ENCODE measurements at places on chromosomes 11 and 22.

- no peak for DNase-seq
Observed at GRCh38 chr22:20060700-20061480, 19.2 kb upstream of the DGCR8 start.

- no peak for DNase-seq
Observed at GRCh38 chr11:111272420-111272819, 25.9 kb upstream of the POU2AF3 start.

GRCh38 chr11:13051257-13051656 is 42.1 kb downstream of the RASSF10 start:
- DNase-seq: no peak

GRCh38 chr22:40922484-40923303 is 28.5 kb upstream of the RBX1 start:
- DNase-seq: no peak

- DNase-seq: no peak
Observed at GRCh38 chr22:25882360-25882759, 140.4 kb downstream of the MYO18B start.

DNA sequence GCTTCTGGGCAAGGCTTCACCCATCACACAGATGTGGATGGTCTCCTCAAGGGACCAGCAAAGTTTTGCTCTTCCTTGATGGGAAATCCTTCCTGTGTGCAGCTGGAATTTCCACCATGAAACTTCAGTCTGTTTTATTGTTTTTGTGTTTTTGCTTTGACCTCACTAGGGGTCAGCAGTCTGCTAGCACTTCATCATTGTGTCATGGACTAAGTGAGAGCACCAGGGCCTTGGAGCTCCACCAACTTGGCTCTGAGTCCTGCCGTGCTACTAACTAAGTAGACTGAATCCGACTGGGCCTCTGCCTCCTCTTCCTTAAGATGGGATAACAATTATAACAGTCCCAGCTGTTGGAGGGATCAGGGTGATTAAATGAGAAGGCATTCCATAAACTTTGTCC is 305.8 kb upstream of the NCAM1 start:
- no peak for DNase-seq

DNA sequence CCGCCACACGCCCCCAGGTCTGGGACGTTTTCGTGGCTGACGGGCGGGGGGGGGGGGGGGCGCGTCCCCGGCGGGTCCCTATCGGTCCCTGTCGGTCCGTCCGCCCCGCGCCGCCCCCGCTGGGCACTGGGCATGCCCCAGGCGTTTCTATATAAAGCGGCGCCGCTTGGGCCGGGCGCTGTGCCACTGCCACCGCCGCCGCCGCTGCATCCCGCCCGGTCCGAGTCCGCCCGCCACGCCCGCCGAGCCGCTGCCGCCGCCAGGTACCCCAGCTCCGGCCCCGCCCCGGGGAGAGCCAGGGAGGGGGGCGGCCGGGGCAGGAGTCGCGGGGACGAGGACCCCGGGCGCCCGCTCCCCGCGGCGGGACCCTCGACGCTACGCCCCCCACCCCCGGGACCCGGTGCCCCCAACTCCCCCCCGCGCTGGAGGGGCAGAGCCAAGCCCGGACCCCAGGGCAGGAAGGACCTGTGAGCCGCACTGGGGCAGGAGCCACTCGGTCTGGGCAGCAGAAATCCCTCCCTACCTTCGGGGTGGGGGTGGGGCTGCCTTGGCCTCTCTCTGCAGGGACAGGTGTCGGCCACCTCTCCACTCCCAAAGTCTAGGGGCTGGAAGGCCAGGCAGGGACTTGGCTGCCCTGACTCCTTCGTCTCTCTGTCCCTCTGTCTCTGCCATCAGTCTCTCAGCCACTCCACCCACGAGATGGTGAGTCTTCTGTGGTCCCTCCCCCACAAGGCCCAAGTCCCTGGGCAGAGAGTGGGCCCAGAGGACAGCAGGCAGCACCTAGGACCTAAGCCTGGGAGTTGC is at the start of gene CARNS1:
TSS of gene CARNS1 (plus strand) at position 178 of the 804 bp plus-strand sequence. CDS start at position 700, 522 bp downstream.
- DNase-seq: no peak

- DNase-seq: no peak
Observed at GRCh38 chr11:130031945-130032344, 29.3 kb upstream of the PRDM10 start.

DNA sequence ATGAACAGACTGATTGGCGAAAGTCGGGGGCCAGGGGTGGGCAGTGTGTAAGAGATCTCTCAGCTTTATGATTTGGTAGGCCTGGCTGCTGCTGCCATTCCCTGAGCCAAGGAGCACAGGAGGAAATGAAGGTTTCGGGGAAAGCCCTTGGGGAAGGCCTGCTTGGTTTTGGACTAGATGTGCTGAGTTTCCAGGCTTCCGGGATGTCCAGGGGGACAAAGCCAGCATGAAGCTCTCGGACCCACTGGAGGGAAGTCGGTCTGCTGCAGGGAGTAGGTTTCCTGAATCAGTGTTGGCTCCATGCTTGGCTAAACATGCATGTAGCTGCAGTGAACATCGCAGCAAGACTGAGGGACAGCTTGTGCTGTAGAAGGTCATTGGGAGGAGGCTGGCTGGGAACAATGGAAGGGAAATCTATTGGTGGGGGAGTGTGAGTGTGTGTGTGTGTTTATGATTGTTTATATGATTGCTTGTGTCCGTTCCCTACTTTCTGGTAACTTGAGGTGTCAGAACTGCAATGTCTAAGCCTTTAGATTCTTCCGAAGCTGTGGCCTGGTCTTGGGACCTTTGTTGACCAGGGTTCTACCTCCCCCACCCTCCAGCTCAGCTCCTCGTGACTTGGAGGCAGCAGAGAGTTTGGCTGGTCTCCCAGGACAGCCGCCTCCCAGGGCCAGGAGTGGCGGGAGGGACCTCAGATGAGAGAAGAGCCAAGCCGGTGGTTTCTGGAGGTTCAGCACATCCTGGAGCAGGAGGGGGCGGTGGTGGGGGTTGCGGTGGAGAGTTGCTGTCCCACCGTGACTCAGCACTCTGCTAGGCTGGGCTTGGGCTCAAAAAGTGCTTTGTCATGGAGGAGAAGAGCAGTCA is 4.0 kb upstream of the FTH1 start:
- DNase-seq: no peak

- DNase-seq: no peak
Observed at GRCh38 chr22:20173772-20174171, 22.9 kb upstream of the CCDC188 start.

- no peak for DNase-seq
Observed at GRCh38 chr22:48055827-48056226, 1293.4 kb downstream of the TBC1D22A start.

DNA sequence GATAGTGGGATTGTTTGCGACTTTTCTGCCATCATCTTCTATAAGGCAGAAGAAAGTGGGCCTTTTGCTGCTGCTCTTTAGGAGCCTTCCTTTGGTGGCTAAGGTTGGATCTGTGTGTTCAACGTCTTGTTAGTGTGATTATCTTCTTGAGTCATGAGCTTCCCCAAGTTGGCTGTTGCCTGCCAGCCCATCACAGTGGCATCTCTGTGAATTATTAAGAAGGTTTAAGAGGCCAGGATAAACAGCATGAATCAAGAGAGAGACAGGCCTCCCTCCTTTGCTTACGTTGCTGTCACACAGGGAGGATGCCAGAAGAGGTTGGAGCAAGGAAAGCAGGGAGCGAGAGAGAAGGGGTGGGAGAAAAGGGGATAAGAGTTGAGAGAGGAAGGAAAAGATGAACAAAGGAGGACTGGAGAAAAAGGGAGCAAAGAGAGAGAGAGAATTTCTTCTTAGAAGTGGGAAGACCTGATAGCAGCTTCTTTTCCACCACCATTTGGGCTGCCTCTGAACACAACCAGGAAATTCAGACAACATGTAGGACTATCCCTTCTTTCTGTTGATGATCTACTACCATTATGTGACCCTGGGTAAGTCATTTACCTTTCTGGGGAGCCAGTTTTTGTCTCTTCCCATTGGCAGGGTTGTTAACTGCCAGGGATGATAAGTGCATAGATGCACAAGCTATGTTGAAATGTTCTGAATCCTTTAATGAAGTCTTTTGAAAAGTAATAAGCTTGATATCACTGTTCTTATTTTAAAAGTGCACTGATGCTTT is 126.5 kb downstream of the NAV2 start:
- no peak for DNase-seq

DNA sequence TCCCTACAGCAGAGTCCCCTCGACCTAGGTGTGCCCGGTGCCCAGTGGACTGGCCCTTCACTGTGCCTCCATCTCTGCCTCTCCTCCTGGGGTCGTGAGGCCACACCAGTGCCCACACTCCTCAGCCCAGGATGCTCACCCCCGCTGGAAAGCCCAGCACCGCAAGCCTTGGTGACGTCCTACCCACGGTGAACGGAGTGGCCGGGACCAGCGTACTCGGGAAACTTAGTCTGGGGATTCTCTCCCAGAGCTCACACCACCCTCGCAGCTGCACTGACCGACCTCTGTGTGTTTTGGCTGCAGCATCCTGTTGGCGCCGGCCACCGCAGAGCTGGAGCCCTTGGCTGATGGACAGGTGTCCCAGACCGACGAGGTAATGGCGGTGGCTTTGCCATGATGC is 35.5 kb upstream of the KRTAP5-7 start:
- DNase-seq: no peak

GRCh38 chr11:132874638-132875037 is 657.7 kb downstream of the OPCML start:
- DNase-seq: no peak

- DNase-seq: no peak
Observed at GRCh38 chr22:21861264-21861848, 6.1 kb downstream of the MAPK1 start.

- no peak for DNase-seq
Observed at GRCh38 chr22:16854631-16855030, 29.4 kb upstream of the XKR3 start.

DNA sequence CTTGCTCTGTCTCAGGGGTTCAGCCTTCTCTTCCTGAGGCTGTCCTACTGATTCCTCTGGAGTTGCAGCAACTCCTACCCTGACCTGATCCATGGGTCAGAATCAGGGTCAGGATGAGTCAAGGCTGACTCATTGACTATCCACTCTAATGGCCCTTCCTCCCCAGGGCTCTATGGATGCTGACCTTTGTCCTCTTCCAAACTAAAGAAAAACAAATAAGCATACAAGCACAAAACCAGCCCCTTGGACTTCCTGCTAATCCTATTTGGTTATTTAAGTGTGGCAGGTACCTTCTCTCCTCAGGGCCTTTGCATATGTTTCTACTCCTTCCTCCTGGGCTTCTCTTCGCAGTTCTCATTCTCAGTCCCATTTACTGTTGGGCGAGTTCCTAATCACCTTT is 204.5 kb upstream of the NAV2 start:
- no peak for DNase-seq

DNA sequence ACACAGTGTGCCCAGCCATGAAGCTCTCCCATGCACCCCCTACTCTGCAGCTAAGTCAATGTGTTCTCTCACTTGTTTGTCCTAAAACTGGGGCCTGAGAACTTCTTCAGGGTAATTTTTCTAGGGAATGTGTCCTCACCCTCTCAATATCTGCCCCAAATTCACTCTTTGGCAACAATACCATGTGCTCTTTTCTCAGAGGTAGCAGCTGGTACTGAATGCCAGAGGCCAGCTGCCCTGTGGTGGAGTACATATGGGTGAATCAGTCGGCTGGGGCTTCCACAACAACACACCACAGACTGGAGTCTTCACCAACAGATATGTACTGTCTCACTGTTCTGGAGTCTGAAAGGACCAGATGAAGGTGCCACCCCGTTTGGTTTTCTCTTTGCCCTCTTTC is 97.7 kb upstream of the TOP3B start:
- no peak for DNase-seq

GRCh38 chr11:21723678-21724077 is 469.2 kb upstream of the ANO5 start:
- DNase-seq: no peak

DNA sequence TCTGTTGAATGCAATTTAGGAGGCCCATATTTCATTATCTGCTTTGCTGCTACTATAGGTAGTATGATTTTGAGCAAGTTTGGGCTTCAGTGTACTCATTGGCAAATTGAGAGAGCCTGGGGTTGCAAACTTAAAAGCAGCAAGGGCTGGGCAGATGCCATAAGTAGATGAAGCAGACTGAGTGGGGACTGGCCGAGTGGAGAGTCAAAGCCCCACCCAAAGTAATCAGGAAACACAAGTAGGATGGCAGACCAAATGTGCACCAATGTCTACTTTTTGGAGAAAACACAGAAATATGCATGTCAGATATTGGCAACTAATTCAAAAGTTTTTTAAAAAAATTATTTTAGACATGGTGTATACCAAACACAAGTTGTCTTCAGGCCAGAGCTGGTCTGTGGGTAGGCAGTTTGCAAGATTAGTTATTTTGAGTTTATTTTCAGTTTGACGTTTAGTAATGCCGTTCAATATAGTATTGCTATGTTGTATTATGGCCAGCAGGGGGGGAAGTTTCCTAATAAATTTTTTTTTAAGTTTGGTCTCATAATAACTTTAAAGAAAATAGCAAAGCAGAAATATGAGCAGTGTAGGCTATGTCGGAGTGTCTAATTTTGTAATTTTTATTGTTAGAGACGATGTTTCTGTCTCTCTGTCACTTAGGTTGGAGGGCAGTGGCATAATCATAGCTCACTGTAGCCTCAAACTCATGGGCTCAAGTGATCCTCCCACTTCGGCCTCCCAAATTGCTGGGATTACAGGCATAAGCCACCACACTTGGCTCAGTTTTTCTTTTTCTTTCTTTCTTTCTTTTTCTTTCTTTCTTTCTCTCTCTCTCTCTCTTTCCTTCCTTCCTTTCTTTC is 105.1 kb downstream of the HIPK3 start:
- no peak for DNase-seq

- no peak for DNase-seq
Observed at GRCh38 chr11:125022551-125022950, 40.6 kb upstream of the SLC37A2 start.

GRCh38 chr11:45216901-45217300 is 69.2 kb downstream of the SYT13 start:
- DNase-seq: no peak

DNA sequence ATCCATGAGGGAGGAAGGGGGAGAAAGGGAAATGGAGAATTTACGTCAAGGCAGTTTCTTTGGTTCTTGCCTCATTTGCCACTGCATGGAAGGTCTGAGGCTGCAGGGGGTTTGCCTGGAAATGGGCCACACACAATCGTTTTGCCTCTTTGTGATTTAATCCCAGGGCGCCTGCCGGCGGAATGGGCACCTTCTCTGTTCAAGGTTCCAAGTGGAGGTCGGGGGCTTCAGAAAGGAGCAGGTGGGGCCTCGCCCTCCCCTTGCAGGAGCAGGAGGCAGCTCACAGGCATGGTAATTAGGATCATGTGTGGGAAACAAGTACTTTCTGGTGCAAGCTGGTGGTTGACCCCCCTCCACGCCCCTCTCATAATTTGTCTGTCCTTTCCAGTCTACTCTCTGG is 29.9 kb downstream of the MPPED1 start:
- no peak for DNase-seq

GRCh38 chr11:123587044-123587443 is 67.4 kb downstream of the SCN3B start:
- no peak for DNase-seq
